Stimulated activated CD4-positive, alpha-beta T cell treated with anti-CD3 and anti-CD28 coated beads, TNF-alpha, amount 100 ng/mL, for 48 hours (primary cell): ENCODE measurements at places on chromosomes 11 and 22.

GRCh38 chr11:47573321-47573720 lies 5.4 kb downstream of the KBTBD4 start:
- no peak for DNase-seq

GRCh38 chr11:40281052-40281580 lies 1178.3 kb downstream of the LRRC4C start:
- no peak for DNase-seq

DNA sequence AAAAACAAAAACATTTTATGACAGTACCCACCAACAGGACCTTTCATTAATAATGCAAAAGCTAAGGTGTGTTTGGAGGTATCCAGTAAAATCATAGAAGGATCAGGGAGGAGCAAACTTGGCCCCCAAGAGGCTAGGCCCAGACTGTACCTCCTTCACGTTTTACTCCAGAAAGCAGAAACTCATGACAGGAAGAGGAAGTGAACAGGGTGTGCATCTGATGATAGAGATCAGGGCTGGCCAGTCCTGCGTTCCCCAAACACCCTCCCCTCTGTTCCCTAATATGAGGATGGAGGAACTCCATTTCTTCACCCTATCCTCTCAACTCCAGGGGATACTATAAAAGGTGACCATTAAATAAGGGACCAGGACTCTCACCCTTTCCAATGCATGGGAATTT lies 10.2 kb upstream of the MS4A12 start:
- DNase-seq = no peak

DNA sequence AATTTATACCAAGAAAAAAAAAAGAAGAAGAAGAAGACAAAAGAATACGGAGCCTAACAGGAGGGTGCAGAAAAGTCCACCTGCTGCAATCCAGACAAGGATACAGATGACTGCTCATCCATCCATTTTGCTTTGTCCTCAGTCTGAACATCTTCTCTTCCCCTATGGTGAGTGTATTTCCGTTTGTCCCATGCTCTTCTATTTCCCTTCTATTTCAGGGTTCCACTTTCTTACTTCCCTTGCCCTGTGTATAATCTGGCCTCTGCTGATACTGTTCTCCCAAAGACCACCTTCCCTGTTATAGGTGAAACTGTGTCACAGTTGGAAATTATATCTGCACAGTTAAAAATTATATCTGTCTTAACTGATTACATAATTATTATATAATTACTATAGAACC lies 48.7 kb upstream of the USP47 start:
- DNase-seq = no peak

- no peak for DNase-seq
Measured at GRCh38 chr11:414318-414857, 411 bp downstream of the SIGIRR start.

DNA sequence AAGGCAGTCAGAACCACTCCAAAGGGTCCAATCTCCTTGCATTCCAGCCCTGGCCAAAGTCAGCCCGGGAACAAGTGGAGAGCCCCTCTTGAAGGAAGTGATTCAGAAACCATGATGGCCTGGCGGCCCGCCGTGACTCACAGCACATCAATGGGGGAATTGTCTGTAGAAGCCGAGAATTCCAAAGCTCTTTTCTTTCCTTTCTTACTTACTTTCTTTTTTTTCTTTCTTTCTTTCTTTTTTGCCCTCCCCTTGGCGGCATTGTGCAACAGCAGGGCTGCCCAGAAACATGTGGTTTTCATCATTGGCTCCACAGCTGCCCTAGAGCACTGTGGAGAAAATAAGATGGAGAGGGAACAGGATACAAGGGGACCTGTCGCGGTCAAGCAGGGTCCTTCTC lies 140.2 kb upstream of the TIMP3 start:
- no peak for DNase-seq

DNA sequence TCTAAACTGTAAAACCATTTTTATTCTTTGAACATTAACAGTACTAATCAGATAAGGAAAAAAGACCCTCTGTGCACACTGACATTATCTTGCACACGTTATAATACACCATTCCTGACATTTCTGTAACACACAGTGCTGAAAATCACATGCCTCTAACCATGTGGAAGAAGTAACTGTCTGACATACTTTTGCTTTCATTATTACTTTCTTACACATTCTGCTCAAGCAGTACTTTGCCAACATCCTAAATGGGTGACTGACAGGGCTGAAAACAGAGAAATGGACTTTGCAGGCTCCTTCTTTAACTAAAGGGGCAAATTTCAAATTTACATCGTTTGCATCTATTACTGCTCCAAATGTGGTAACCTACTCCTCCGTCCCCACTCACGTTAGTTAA lies 22.8 kb upstream of the TP53AIP1 start:
- DNase-seq = no peak

- no peak for DNase-seq
Measured at GRCh38 chr11:56910046-56910773, 78.5 kb upstream of the OR5AK2 start.

DNA sequence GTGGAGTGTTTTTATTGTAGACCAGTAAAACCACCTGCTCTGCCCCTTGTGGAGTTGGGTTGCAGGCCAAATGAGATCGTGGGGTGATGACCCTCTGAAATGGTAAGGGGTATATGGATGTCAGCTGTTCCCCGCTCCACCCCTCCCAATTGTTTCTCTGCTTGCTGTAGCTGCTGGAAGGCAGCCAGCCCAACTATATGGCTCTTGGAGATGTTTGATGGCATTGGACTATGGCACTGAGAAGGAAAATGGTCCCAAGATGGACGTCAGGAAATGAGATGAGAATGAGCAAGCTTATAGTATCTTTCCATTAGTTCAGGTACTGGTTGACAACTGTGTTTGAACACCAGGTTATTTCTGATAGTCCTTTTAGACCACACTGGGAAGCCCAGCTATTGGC lies 94.8 kb upstream of the SORL1-AS1 start:
- no peak for DNase-seq

DNA sequence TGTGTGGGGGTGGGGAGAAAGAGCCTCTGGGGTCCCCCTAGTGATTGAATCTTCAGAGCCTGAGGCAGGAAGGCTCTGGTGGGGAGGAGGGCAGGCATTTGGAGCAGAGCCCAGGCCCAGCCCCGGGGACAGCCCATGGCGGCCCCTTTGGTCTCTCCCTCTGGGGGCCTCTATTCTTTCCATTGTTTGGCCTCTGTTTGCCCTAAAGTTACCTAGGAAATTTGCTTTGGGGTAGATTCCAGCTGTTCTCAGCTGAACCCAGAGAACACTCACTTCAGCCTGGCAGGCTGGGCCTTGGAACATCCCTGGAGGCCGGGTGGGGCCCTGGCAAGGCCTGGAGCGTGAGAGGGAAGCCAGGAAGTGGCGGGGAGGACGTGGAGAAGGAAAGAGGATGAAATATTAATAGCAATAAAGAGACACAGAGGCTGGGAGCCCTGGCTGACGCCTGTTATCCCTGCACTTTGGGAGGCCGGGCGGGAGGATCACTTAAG lies 22.9 kb upstream of the A4GALT start:
- no peak for DNase-seq

GRCh38 chr11:27352781-27353180 lies 10.2 kb downstream of the CCDC34 start:
- DNase-seq = no peak
